ENCODE measurements at places on chromosomes 1 and 21. TPM values are rescaled to one million over a fixed set of nuclear protein-coding genes. Genes with fewer than 3 reads are reported as not detected.

CHRM3 gene
- not detected for total RNA-seq

ISG15 gene
- total RNA-seq: 39.6 TPM

C1orf94 gene
- total RNA-seq: not detected

NES gene
- 44.5 TPM for total RNA-seq

TMEM200B gene
- 9.5 TPM for total RNA-seq

RYR2 gene
- total RNA-seq: 0.25 TPM

TTC22 gene
- total RNA-seq: not detected

VHLL gene
- not detected for total RNA-seq

SLC9C2 gene
- total RNA-seq: not detected

Measured in fibroblast of the aortic adventitia (primary cell).